ENCODE measurements at places on chromosomes 3 and 15.

DNA sequence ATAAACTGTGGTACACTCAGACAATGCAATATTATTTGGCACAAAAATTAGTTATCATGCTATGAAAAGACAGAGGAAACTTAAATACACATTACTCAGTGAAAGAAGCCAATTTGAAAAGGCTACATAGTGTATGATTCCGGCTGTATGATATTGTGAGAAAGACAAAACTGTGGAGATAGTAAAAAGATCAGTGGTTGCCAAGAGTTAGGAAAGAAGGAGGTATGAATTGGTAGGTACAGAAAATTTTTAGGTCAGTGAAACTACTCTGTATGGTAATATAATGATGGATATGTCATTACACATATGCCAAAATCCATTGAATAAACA lies 458.8 kb upstream of the CBLB start:
- DNase-seq = no peak

- no peak for DNase-seq
These were observed 46.4 kb upstream of the IQSEC1 start for GRCh38 chr3:13119471-13120220.

- DNase-seq = no peak
These were observed 118.8 kb upstream of the ADPGK start for GRCh38 chr15:72902245-72902918.

DNA sequence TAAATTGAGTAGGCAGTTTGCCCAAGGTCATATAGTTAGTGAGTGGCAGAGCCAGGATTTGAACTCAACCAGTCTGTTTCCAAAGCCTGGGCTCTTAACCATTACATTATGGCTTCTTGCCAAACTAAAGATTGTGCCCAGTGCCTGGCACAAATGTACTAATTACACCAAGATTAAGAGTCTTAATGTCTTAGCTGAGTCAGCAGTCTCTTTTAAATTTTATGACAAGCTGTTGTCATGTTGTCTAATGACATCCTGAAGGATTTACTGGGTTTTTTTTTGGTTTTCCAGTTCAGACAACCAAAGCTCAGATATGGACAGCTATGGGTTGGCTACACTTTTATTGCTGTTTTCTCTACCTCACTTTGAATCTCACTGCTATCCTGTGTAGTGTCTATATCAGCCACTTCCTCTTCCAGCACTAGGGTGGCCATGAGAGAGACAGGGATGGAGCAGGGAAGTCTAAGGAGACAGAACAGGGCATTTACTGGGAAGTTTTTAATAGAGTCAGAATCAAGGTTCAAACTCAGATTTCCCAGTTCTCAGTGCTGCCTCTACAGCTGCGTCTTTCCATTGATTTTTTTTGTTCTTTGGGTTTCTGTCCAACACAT lies 10.5 kb downstream of the FBXL2 start:
- DNase-seq = no peak

GRCh38 chr3:143973259-143974021 lies 1.8 kb downstream of the DIPK2A start:
- no peak for DNase-seq

DNA sequence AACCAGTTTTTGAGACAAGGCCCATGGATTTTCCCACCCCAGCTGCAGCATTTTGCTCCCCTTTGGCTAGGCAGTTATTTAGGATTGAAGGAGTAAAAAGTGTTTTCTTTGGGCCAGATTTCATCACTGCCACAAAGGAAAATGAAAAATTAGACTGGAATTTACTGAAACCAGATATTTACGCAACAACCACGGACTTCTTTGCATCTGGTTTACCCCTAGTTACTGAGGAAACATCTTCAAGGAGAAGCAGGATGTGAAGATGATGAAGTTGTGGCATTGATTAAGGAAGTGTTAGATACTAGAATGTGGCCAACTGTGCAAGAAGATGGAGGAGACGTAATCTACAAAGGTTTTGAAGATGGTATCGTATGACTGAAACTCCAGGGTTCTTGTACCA lies 165.2 kb upstream of the MYRIP start:
- DNase-seq = no peak

DNA sequence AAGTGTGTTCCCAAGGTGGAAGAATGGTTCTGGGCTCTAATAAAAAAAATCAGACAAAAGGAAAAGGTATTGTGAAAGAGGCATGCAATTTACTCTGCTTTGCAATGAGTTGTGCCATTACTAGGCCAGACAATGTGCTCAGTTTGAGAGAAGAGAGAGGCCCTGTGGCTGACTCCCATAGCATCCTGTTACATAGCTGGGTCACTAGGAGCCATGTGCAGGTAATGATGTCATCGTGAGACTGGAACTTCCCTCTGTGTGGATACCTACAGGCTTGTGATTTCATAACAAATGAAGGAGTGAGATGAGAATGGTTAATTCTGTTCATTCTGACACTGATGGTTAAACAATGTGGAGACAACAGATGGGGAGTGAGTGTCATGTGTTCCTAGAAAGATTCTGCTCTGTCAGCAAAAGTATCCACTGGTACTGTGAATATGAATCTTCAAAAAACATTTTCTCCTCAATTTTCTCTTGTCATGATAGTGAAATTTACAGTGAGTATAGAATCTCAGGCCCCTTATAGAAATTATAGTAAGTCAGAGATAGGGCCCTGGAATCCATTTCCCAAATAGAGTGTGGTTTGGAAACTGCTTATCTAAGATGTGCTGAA lies 648.7 kb upstream of the DPPA4 start:
- no peak for DNase-seq

- DNase-seq = no peak
These were observed 73.2 kb downstream of the MB21D2 start for GRCh38 chr3:192844486-192844765.

- no peak for DNase-seq
These were observed 66.4 kb downstream of the B3GALNT1 start for GRCh38 chr3:161038725-161039124.

- no peak for DNase-seq
These were observed 364.6 kb upstream of the AGTR1 start for GRCh38 chr3:148333091-148333490.

- no peak for DNase-seq
These were observed 394.2 kb upstream of the EPHA3 start for GRCh38 chr3:88713233-88713691.

DNA sequence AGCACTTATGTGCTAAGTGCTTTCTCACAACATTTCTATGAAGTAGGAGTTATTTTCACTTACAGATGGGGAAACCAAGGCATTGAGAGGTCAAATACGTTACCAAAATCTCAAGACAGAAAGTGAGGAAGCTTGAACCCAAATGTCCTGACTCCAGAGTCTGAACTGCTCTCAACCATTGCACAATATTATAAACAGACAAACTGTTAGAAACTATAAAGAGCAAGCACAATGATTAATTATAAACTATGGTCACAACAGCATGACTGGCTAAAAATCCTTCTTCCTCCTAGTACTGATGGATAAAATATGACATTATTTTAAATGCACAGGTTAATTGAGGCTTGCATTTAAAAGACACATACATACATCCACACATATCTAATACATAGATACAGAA lies 77.9 kb upstream of the ASB14 start:
- no peak for DNase-seq

DNA sequence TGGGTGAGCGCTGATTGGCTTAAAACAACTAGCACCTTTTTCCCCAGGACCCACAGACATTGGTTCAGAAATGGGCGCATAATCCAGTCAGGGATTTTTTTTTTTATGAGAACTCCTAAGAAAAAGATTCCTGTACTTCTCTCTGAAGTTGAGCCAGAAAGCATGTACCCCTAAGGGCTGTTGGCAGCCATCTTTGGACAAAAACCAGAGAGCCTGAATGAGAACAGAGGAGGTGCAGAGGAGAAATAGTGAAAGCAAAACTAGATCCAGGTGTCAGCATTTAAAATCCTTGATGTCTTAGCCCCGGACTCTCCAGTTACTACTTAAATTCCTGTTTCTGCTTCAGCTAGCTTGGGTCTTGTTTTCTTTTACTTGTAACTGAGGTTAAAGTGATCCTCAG lies 1.9 kb upstream of the SLC27A2 start:
- DNase-seq = no peak

GRCh38 chr3:167718582-167718981 lies 16.1 kb downstream of the PDCD10 start:
- DNase-seq = no peak

GRCh38 chr3:52930748-52931147 lies 33.4 kb upstream of the STIMATE start:
- no peak for DNase-seq

- DNase-seq = no peak
These were observed 39.8 kb downstream of the CMTM7 start for GRCh38 chr3:32431481-32431880.

GRCh38 chr3:24315971-24316370 lies 178.7 kb downstream of the THRB start:
- no peak for DNase-seq

DNA sequence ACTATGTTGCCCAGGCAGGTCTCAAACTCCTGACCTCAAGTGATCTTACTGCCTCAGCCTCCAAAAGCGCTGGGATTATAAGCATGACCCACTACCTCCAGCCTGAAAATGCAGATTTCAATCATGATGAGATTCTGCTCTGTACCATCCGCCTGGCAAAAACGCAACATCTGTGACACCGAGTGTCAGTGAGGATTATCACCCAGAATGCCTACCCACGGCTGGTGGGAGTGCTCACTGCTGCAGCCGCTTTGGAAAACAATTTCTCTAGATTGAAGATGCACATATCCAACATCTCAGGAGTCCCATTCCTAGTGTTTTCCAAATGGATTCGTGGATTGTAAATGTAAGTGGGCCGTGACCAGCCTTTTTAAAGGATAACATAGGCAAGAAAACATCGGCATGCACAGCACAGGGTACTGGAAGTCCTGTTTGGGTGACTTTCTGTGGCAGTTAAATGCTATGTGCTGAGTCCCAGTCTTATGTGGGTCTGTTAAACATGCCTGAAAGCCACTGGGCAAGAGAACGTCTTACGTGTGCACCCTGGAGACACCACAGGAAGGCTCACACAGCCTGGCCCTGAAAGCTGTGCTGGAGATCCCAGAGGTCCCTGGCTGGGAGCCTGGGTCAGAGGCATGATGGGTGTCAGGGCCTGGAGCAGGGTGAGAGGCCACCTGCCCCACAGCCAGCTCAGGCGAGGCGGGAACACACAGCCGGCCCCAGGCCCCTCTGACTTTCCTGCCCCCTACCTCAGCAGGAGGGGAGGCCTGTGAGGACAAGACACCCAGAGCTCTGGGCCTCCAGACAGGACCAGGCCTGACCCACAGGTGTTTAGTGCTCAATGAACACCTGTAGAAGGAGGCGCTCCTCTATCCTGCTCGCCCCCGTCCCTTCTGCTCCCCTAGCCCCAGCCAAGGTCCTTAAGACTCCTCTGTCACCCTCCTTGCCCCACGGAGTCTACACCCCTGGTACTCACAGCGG lies 918 bp downstream of the PRSS50 start:
- no peak for DNase-seq

DNA sequence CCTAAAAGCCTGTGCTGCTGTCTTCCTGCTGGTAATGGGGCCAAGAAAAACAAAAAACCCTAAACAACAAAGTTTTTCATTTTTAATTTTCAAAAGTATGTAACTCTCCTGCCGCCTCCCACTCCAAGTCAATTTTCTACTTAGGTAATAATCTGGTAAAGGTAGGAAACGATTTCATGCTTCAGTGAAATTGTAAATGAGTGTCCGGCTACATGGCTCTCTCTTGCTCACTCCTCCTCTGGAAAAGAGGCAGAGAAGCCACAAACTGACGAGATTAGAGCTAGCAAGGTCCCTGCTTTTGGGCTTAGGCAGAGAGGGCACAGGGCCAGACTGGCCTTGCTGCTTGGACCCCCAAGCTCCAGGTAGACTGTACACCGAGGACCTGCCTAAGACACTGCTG lies 23.5 kb downstream of the KLHL25 start:
- no peak for DNase-seq

- no peak for DNase-seq
These were observed 92.4 kb upstream of the HES1 start for GRCh38 chr3:194043516-194043915.

DNA sequence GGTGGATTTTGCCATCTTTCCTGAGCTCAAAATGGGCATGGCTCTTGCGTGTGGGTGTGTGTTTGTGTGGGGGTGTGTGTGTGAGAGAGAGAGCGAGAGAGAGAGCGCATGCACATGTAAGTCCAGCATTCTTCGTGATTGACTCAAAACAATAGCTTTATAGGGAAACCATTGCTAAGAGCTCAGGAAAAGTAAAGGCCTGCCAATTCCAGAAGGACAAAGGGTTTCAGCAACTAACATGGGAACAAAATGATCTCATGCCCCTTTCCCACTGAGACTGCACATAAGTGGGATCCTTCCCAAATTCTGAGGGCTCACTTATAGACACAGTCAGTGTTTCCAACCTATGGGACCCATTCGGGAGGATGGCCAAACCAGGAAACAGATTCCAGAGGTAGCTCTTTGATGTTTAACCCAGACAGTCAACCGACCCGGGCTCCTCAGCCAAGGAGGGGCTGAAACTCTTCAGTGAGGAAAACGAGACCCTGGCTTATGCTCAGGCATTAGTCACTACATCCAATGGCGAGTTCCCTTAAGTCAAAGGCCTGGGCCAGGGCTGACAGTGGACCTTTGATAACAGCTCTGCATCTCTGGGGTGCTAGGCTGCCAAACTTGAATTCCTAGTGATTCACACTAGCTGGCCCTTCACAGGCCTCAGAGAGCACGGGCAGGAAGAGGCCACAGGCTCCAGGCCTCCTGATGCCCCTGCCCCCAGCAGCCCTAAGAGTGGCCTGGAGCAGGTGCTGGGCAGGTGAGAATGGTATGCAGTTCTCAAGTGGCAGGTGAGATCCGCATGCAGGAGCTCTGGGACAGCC lies 305.0 kb upstream of the C2CD4B start:
- DNase-seq = no peak

GRCh38 chr3:112651071-112651470 lies 10.1 kb upstream of the CCDC80 start:
- DNase-seq = no peak

DNA sequence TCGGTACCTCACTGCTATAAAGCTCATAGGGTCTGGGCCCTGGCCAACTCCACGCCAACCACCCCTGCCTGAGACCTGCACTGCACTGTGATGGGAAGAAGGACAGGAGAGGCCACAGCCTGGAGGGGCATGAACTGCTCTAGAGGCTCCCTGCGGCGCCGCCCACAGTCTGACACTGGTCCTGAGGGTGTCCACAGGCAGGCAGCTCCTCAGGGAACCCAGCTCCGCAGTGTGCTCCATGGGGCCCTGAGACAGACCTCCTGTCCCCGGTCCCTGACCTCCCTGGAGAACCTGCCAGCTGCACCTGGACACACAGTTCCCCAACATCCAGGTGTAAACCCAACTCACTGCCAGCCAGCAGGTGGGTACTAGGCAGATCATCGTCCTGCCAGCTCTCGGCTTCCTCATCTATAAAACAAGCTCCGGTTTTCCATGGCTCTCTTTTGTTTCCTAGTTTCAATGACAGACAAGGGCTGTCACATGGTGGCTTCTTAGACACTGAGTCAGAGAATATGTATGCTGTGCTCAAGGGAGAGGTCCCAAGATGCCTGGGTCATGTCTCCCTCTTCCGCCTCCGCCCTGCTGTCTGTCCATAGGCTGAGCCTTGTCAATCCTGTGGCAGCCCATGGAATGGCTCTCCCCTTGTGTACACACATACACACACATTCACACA lies 5.1 kb upstream of the HAPLN3 start:
- DNase-seq = no peak

- DNase-seq = no peak
These were observed 104.6 kb downstream of the LRIG1 start for GRCh38 chr3:66396161-66396760.

GRCh38 chr3:174276826-174277225 lies 582.3 kb upstream of the NAALADL2 start:
- no peak for DNase-seq

Data from SK-N-SH (cell line).